Stimulated activated CD4-positive, alpha-beta T cell treated with anti-CD3 and anti-CD28 coated beads, Interleukin-1b, Interleukin-23, amount 100 ng/mL, for 1 hour (primary cell): ENCODE measurements at places on chromosomes 5 and 9.

- no peak for DNase-seq
Observed at GRCh38 chr5:159212657-159213462, 3.5 kb upstream of the RNF145 start.

DNA sequence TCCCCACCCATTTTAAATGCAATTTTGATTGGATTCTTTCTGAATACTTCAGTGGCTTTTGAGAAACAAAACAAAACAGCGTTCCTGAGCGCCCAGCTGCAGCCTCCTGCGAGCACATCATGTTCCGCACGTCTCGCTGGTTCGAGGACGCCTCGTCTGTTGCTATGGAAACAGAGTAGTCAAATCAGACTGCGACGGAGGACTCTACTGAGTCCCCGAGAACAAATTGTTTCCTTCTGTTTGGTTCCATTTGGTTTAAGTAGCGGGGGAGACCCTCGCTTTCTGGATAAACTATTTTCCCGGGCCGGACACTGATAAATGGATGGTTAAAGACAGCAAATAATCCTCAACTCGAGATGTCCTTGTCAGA, 69.0 kb downstream of the SLC28A3 start:
- DNase-seq = no peak

DNA sequence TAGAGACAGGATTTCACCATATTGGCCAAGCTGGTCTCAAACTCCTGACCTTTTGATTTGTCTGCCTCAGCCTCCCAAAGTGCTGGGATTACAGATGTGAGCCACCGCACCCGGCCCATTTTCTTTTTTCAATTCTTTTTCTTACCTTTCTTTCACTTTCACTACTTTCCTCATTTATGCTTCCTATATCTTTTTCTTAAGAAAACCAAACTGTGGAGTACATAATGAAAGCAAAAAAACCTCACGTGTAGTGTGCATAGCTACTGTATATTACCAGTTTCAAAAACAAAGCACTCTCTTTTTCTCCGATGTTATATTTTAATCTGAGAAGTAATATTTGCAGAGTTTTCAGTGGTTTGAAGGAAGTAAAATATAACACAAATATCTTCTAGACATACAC, 8.0 kb upstream of the CAST start:
- no peak for DNase-seq

DNA sequence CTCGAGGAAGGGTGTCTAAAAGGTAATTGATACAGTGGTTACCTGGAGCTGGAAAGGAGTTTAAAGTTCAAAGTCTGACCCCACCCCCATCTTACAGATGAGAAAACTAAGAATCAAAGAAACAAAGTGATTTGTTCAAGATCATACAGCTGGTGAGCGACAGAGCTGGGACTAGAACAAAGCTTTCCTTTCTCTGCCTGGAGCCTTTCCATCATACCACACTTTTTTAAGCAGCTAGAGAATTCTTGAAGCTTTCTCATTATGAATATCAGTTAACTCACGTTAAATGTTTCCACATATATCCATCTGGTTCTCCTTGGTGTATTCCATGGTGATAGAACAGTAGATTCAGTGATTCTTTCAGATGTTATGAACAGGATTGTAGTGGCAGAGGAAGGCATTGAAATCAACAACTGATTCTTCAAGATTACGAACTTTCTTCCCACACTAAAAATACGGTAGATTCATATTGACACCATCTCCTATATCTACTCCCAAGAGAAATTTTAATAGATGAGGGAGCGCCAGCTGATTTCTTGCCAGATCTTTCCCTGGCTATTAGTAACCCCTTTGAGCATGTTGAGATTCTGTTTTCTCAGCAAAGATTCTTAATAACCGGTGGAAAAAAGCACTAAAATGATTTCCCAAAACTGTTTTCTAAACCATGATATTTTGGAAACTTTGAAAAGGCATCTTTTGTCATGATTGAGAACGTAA, 233.7 kb downstream of the ADAMTSL1 start:
- DNase-seq = no peak

DNA sequence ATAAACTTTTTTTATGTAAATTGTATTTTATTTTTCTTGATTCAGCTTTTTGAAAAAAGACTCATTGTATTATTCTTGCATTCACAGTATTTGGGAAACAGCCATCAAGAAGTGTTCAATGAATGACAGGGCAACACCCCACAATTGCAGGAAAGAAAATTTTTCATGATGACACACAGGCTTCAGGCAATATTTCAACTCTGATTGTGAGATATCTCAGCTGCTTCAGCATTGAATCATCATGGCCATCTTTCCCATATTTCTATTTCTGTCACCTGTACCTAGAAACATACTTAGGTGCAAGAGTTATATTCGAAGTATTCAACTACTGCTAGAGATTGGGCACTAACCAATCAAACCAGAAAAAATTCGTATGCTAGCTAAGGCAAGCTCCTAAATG, 446.0 kb downstream of the ISL1 start:
- no peak for DNase-seq

GRCh38 chr9:27078685-27079084, 30.3 kb upstream of the TEK start:
- DNase-seq = no peak

- DNase-seq = no peak
Observed at GRCh38 chr5:169584998-169585451, 1.5 kb downstream of the SPDL1 start.

DNA sequence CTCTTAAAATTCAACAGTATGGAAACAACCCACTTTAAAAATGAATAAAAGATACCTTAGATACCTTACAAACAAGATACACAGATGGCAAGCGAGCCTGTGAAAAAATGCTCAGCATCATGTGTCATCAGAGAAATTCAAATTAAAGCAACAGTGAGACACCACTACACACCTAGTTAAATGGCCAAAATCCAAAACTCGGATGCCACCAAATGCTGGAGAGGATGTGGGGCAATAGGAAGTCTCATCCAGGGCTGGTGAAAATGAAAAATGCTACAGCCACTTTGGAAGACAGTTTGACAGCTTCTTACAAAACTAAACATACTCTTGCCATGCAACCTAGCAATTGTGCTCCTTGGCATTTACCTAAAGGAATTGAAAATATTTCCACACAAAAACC, 17.9 kb downstream of the DUSP1 start:
- no peak for DNase-seq

DNA sequence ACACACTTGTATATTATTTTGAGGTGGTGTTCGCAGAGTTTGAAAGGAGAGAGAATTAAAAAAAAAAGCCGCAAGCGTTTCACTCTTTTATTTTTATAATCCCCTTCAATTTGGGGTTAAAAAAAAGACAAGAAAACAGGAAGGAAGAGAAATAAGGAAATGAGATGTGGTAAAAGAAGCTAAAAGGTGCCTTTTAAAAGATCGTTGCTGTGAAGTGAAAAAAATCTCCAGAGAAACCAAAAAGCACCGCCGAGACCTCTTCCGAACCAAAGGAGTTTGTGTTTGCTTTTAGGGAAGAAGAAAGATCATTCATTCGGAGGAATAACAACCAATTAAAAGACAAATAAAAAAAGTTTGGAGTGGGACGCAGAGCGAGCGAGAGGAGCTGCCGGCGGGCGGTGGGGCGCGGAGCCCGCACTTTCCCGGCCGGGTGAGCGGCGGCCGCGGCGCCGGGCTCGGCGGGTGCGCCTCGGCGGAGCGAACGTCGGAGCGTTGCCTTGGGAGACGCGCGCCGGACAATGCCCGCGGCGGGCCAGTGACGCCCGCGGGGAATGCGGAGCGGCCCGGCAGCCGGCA, 355 bp downstream of the TLE4 start:
- no peak for DNase-seq

- DNase-seq = no peak
Observed at GRCh38 chr5:8383616-8384015, 514.7 kb downstream of the MTRR start.

- DNase-seq = no peak
Observed at GRCh38 chr9:126761274-126761673, 43.6 kb upstream of the ZBTB43 start.

DNA sequence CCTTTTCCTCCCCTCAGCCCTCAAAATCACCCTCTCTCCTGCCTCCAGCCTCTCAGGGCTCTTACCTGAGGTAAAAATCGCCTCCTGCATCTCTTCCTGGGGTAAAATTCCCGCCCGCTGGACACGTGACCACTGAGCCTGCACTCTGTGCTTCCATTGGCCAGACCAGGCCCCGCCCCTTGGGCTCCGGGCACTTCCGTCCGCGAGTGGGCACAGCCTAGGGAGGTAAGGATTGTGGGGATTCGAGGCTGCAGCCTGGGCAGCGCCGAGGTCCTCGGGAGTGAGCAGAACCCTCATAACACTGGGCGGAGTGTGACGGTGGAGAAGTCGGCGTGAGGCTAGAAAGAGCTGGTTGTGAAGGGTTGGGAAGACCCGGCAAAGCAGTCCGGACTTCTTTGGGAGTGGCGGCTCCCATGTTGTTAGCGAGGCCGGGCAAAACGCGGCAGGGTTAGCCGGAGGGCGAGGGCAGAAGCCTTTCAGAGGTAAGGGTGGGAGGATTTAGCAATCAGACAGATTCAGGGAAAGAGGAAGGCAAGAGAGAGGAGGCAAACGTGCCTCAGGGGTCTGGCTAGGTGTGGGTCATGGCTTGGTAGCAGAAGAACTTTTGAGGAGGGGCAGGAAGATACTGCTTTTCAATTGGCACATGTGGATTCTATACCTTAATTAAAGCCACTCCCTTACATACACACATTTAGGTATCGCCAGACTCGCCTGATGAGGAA, at the start of gene SHOC1:
Gene SHOC1 (minus strand): TSS at position 103 of the 722 bp plus-strand sequence. CDS start 3,519 bp downstream, outside the sequence.
- no peak for DNase-seq

- no peak for DNase-seq
Observed at GRCh38 chr5:116395226-116395625, 179.4 kb downstream of the SEMA6A start.

GRCh38 chr5:88683506-88684135, 199.4 kb downstream of the MEF2C start:
- no peak for DNase-seq

DNA sequence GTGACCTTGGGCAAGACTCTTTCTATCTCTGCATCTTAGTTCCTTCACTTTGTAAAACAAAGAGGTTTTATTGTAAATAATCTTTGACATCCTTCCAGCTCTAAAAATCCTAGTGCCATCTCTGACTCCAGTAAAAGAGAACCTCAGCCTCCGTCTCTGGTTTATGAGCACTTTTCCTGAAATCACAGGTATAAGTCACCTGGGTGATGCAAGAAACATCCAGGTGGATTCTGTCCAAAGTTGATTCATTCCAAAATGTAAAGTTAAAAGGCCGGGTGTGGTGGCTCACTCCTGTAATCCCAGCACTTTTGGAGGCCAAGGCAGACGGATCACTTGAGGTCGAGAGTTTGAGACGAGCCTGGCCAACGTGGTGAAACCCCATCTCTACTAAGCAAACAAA, 21.1 kb upstream of the UBAP2 start:
- no peak for DNase-seq

- DNase-seq = no peak
Observed at GRCh38 chr9:101513351-101513750, 20.3 kb upstream of the RNF20 start.

DNA sequence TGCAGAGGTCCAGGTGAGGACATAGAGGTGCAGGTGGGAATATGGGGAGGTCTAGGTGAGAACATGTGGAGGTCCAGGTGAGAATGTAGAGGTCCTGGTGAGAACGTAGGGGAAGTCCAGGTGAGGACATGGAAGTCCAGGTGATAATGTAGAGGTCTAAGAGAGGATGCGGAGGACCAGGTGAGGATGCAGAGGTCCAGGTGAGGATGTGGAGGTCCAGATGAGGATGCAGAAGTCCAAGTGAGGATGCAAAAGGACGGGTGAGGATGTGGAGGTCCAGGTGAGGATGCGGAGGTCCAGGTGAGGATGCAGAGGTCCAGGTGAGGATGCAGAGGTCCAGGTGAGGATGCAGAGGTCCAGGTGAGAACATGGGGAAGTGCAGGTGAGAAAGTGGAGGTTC, 133.8 kb downstream of the MRPL36 start:
- no peak for DNase-seq

DNA sequence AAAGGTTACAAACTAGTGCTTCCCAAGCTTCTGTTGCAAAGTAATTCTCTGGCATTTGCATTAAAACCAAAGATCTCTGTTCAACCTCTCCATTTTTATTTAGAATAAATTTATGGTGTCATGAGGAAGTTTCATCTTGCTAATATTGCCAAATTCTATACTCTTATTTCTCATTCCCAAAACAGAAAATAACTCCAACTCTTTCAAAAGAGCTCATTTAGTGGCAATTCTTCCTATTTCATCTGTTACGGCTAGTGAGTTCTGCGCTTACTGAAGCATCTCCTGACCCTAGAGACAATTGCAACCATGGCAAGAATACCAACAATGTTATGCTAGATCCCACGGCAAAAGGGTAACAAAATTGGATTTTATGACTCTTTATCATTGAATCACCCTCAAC, 97.0 kb downstream of the HINT1 start:
- no peak for DNase-seq

GRCh38 chr5:63240063-63240755, 661.6 kb downstream of the LRRC70 start:
- DNase-seq = no peak

GRCh38 chr9:1025131-1025530, 25.0 kb upstream of the DMRT2 start:
- no peak for DNase-seq
